Activated T-cell treated with anti-CD3 and anti-CD28 coated beads, Interleukin-2, amount 50 U/mL, for 72 hours (primary cell): ENCODE measurements at places on chromosomes 12 and 14.
A peak's percentile ranks its signal among the peaks of the same experiment; 100 is the strongest.

GRCh38 chr14:100426314-100426713 lies 103.2 kb downstream of the SLC25A47 start:
- DNase-seq = no peak

GRCh38 chr12:60112763-60113162 lies 516.9 kb downstream of the SLC16A7 start:
- no peak for DNase-seq

GRCh38 chr12:123278101-123278627 lies 6.5 kb upstream of the CDK2AP1 start:
- peak; percentile 26 for DNase-seq

GRCh38 chr12:111578276-111578970 lies 20.7 kb downstream of the ATXN2 start:
- no peak for DNase-seq

GRCh38 chr14:78697341-78697740 lies 527.2 kb downstream of the NRXN3 start:
- no peak for DNase-seq

GRCh38 chr12:43733687-43734086 lies 24.9 kb downstream of the PUS7L start:
- no peak for DNase-seq

- no peak for DNase-seq
These were observed 259.0 kb upstream of the E2F7 start for GRCh38 chr12:77324416-77324762.

DNA sequence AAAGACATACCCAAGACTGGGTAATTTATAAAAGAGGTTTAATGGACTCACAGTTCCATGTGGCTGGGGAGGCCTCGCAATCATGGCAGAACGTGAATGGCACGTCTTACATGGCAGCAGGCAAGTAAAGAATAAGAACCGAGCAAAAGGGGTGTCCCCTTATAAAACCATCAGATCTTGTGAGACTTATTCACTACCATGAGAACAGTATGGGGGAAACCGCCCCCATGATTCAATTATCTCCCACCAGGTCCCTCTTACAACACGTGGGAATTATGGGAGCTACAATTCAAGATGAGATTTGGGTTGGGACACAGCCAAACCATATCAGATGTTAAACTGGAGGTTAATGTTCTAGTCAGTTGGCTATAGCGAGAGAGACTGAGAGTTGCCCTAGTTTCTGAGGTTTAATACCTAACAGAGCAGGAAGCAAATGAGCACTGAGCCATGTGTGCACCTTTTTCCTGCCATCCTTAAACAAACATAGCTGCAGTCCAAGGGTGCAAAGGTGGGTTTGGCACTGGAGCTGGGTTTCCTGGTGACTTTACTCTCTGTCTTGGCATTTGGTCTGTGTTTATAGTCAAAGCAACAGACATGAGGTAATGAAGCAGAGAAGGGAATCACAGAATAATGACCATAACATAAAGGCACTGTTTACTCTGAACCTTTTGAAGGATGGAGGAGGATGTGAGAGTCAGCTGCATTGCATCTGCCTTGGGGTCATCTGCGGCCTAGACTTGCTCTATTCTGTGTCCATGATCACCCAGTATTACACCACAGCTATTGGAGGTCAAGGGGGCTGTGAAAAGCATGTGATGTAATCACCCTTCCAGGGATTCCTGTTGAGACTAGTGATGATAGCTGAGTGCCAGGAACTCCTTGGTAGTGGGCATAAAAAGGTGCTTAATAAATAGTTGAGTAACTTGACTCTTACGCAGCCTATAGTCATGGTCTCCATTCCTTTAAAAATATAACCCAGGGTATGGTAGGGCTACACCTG lies 83.6 kb upstream of the USP44 start:
- no peak for DNase-seq

- DNase-seq = no peak
These were observed 114.6 kb downstream of the TMEM132C start for GRCh38 chr12:128381541-128381940.

GRCh38 chr12:6948873-6949594 lies 2.1 kb upstream of the PTPN6 start:
- peak; percentile 42 for DNase-seq

DNA sequence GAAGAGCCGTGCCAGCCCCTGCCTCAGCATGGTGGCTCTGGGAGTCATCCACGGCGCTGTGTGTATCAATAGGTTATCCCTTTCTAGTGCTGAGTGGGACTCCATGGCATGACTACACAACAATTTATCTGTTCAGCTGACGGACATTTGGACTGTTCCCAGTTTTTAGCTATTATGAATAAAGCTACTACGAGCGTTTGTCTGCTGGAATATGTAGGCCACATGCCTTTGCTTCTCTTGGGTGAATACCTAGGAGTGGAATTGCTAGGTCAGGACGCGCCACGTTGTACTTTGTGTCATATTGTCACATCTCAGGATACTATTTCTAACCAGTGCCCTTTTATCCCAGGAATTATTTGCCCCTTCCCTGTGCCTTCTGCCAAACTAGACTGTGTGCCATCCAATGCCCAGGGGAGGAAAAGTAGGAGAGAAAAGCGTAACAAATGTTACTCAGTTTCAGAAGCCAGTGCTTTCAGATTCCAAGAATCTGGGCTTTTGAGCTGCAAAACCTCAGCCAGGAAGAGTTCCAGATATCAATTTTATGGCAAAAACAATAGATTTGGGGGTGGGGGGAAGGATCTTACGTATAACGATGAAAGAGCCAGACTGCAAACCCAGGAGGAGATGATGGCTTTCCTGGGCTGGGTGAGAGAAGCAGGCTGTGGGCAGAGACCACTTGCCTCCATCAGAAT lies 62.5 kb upstream of the NCOR2 start:
- no peak for DNase-seq

- no peak for DNase-seq
These were observed 18.7 kb downstream of the SSTR1 start for GRCh38 chr14:38226366-38226765.

DNA sequence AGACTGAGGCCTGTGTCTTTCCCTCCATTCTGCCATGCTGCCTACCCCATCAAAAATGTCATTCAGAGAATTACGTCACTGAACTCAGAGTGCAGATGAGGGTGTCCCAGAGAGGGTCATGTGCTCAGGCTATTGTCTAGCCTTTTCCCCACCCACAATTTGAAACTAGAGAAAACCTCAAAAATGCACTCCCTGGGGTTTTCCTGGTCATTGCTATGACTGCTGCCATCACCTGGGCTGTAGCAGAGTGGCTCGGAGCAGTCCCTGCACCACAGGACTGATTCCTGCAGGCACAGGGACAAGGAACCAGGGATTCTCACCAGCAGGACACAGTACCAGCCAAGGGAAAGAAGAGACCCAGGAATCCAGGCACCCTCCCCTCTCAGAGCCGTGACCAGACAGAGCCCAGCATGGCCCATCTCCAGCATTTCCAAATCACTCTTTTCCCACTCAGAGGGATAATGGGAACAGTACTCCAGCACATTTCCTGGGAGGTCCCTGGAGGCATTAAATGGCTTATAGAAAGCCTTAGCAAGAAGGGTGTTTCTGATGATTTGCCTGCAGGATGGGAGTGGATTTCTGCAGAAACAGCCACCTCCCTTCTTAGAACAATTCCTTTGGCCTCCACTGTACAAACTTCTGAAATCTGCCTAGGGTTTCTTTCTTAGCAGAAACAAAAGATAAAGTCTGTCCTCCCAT lies 45.9 kb downstream of the VWF start:
- no peak for DNase-seq

GRCh38 chr12:41106315-41106714 lies 81.8 kb upstream of the PDZRN4 start:
- no peak for DNase-seq

- no peak for DNase-seq
These were observed 225.1 kb upstream of the CRY1 start for GRCh38 chr12:107318556-107318805.

DNA sequence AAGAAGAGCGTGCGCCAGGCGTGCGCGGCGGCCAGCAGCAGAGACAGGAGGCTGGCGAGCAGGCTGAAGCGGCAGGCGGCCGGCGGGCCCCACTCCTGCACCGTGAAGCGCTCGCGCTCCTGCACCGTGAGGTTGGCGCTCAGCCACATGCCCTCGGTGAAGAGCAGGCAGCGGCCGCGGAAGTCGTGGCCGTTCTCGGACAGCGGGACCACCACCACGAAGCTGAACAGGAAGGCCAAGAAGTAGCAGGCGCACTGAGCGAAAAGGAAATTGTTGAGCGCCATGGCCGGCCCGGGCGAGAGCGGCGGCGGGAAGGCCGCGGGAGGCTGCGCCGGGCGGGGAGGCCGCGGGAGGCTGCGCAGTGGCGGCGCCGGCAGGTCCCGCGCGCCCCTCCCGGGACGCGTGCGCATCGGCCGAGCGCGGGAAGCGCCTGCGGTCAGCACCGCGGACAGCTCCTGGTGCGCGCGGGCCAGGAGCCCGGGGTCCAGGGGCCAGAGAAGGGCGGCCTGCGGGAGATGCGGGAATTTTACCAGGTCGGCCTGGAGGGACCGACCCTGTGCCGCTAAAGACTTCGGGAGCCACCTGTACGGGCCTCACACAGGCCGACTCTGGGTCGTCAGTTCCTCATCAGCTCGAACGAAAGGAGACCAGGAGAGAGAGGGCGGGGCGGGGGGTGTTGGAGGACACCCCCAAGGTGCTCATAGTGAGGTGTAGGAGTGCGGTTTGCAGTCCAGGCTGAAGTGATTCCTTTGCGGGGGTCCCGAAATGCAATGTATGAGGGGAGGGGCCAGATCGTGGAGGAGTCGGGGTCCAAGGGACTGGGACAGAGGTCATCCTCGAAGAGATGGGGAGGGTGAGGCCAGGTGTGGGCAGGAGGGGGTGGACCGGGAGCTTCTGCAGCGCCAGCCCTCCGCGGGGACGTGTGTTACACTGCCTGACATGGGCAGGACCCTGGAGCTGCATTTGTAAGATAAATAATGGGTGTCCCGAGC lies at the start of gene TMEM179:
Gene TMEM179, minus strand, starts transcription at position 315 of the 992 bp plus-strand sequence. Its CDS starts 31 bp downstream, at position 284.
- DNase-seq = peak; percentile 21

DNA sequence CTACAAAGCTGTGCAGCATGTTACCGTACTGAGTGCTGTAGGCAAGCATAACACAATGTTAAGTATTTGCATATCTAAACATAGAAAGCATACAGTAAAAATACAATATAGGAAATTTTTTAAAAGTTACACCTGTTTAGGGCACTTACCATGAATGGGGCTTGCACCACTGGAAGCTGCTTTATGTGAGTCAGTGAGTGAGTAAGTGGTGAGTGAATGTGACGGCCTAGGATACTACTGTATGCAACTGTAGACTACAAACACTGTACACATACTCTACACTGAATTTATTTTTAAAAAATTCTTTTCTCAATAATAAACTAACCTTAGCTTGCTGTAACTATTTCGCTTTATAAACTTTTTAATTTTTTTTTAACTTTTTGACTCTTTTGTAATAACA lies 82.1 kb upstream of the FSCB start:
- DNase-seq = no peak

- no peak for DNase-seq
These were observed 41.1 kb downstream of the PSMA6 start for GRCh38 chr14:35333264-35333730.

DNA sequence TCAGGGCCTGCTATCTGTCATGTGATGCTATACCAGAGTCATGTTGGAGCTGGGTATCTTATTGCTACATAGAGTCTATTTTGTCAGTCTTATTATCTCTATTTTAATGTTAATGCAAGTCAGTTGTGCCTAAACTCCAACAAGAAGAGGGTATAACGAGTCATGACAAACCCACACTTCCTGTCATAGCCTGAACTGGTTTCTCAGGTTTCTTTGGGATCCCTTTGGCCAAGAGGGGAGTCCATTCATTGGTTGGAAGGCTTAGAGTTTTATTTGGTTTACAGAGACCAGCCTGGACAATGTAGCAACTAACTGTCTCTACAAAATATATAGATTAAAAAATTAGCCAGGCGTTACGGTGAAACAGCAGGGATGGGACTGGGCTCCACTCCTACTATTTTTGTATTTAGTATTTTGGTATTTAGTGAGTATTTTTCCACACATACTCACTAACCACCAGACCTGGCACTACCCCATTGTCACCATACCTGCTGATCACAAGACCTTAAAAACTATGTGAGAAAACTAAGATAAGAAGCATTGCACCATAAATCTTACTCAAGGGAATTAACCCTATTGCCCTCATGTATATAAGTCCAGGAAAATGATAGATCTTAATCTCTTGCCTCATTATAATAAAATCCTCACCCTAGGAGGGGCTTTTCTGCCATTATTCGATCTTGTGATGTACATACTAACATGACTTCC lies 387.5 kb downstream of the IPO8 start:
- no peak for DNase-seq

- DNase-seq = no peak
These were observed 35.0 kb downstream of the ACADS start for GRCh38 chr12:120760349-120761254.

DNA sequence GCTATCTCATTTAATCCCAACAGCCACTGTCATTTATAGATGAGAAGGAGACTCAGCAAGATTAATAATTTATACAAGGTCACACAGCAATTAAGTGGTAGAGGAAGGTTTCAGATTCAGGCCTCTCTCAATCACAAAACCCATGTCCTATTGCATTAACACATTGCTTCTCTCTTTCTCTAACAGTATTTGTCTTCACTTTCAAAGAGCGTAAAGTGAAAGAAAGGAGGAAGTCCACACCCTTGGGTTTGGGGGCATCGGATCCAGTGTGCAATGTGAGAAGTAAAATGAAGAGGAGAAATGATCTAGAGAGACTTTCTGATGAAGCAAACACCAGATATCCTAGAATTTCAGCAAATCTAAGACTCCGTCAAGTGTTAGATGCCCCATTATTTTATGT lies 7.0 kb upstream of the VRK1 start:
- no peak for DNase-seq

- no peak for DNase-seq
These were observed 24.3 kb downstream of the GEMIN2 start for GRCh38 chr14:39138440-39138839.
